ENCODE measurements at places on chromosomes 16 and 17.

- no peak for DNase-seq
Measured at GRCh38 chr17:57645950-57646665, 99.0 kb downstream of the CCDC182 start.

- no peak for DNase-seq
Measured at GRCh38 chr17:62655656-62656055, 28.2 kb downstream of the MRC2 start.

DNA sequence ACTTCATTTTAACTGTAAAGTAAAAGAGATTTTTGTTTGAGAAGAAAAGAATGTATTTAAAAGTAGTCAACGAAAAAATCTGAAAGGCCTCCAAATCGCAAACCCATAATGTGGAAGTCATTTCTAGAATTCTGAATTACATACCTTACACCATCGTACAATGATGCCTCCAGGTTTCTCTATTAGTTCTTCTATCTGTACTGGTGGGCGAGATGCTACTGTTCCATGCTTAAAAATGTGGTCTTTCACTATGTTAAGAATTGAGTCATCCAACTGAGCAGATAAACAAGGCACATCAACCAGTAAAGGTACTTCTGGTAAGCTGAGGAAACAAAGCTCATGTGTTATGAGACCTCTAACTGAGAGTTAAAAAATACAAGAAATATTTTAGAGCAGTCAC is 28.5 kb downstream of the CRLF3 start:
- DNase-seq: no peak

GRCh38 chr17:31654936-31655335 is 204.1 kb downstream of the COPRS start:
- DNase-seq: no peak

DNA sequence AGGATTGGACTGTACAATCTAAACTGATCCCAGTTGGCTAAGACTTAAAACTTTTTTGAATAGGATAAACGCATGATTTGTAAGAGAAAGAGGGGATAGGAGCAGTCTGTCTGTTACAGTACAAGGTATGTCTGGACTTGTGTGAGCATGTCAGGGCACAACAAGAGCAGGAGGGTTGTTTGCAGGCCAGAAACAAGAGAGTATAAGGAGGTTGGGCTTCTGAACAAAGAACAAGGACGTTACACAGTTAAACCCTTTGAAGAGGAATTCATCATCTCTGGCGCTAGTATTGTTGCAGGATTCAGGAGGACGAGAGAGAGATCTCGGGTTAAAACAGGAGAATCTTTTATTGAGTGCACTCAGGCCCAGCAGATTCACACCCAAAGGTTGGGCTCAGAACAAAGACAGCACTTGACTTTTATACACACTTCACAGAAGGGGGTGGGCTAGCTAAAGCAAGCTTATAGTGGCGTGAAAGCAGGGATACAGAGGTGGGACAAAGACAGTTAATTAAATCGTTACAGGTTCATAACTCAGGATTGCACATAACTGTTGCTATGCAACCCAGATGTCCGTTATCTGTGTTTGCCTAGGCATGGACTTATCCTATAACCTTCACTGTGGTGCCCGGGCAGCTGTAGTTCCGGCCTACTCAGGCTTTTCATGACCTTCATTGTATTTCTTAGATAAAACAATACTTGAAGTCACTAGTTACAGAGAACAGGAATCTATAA is 34.3 kb downstream of the SEC14L1 start:
- no peak for DNase-seq

DNA sequence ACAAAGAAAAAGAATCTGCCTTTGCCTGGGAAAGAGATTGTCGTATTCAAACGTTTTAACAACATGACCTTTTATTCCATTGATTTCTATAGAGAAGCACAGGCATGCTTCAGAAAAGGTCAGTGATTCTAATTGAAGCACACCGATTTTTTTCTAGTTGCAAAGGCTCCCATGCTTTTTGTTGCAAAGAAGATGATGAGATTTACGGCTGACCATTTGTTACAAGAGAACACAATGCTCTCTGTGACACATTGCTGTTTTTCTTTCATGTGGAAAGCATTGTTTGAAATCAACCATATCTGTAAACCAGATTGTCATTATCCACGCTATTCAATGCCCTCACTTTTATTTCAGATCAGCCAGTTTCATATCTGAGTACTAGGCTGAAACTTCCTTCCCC is 99.8 kb downstream of the NLK start:
- no peak for DNase-seq

Data from sigmoid colon (tissue), 7 donors.